Myocyte (in vitro differentiated cells): ENCODE measurements at places on chromosomes 7 and 10.

- DNase-seq = peak; percentile 30
Observed at GRCh38 chr10:22550732-22551131, 163.6 kb downstream of the PIP4K2A start.

- DNase-seq = no peak
Observed at GRCh38 chr7:75567948-75568595, 76.0 kb downstream of the SPDYE5 start.

DNA sequence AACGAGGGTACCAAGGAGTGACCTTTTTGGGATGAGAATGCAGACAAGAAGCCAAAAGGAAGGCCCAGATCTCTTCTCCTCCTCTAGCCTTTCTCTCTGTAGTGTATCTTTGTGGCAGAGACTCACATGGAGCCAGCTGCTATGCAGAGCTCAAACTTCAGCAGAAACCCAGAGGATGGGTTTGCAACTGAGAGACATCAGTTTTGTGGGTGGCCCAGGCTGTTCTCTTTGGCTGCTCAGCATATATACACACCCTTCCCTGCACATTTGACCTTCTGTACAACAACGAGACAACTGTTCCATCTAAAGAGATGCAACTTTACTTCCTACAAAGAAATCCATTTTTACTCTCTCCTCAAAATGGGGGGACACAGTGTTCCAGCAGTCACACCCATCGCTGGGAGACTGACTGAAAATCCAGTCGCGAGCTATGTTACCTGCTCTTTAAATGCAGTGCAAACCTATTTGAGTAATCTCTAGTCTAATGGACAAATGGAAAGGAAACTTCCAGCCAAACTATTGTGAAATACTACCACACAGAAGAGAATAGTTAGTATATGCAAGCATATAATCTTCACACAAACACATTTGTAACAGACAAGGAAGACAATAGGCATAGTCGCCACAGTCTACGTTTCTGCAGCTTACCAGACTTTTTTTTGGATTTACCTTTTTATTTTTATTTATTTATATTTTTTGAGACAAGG is 51.2 kb downstream of the GTF2I start:
- no peak for DNase-seq

DNA sequence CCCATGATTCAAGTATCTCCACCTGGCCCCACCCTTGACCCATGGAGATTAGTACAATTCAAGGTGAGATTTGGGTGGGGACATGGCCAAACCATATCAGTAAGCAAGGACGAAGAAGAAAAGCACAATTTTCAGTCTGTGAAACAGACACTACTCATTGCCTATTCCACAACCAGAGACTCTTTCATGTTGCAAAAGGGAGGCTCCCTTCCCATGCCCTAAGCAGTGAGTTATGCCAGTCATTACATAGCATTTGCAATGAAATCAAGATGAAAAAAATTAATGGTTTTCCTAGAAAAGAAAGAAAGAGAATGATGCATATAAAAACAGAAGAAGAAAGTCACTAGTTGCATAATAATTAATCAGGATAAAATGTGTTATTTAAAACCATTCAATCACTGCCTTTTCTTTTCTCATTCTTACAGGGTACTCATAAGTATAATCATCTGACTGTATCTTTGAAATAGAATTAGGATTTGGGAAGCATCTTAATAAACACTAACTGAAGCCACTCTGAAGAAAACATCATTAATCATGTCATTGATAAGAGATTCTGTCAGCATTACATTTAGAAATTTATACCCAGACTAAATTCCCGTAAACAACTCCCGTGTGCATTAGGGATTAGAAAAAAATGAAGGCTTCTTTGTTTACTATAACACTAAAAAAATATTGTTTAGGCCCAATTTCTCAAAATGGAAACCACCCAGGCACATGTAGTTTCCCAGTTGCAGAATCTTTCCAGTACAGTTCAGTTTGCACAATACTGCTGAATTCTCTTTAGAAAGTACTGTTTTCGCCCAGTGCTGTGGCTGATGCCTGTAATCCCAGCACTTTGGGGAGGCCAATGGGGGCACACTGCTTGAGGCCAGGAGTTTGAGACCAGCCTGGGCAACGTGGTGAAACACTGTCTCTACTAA is 9.1 kb downstream of the PRPS1L1 start:
- DNase-seq = no peak

DNA sequence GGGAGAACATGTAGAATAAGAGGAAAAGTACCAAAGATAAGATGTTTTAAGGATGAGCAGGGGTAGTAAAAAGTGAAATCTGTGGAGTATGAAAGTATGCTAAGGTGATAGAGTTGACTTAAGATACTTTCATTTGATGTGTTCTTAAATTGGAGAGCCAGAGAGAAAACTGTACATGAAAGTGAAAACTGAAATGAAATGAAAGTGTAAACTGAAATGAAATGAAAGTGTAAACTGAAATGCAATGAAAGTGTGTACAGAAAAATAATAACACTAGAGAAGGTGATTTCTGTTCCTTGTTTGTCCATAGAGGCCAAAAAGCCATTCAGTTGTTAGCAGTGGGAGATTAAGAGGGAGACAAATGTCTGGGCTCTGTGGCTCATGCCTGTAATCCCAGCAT is 17.5 kb downstream of the AHR start:
- DNase-seq = no peak

GRCh38 chr7:34327681-34328080 is 330.3 kb upstream of the NPSR1 start:
- no peak for DNase-seq

DNA sequence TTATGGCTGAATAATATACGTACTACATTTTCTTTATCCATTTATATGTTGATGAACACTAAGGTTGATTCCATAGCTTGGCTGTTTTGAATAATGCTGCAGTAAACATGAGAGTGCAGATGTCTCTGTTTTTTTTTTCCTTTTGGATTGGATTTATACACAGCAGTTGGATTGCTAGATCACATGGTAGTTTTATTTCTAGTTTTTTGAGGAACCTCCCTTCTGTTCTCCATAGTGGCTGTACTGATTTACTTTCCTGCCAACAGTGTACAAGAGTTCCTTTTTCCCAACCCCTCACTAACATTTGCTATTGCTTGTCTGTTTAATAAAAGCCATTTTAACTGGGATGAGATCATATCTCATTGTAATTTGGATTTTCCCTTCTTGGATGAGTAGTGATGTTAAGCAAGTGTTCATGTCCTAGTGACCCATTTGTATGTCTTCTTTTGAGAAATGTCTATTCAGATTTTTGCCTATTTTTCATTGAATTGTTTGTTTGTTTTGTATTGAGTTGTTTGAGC is 36.0 kb downstream of the ABCA13 start:
- no peak for DNase-seq

DNA sequence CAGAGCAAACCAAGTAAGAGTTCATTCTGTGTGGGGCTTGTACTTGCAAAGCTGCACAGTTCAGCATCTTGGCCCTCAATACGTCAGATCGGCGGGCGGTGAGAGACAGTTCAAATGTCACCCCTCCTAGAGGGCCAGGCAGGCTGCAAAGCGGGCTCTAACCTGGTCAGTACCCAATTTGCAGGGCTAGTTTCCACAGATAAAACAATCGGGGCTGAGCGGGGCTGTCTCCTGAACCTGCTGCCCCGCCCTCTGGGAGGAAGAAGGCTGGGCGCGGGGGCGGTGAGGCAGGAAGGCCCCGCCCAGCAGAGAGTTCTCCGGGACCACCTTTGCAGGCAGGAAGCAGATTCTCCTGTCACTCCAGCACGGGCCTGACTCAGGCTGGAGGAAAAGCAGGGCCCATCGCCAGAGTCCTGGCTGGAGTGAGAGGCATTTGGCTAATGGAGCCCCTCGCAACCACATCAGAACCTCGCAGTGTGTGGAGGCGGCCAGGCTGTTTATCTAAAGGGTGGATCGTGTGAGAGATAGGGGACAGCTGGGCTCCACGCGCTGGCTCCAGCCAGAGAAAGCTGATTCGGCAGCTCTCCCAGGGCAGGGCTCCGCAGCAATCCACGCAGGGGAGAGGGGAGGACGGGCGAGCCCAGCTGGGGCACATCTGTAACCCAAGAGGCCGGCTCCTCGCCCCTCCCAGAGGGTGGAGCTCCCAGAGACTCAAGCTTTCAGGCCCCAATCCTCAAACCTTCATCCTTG is 83.1 kb downstream of the SH3PXD2A start:
- peak; percentile 97 for DNase-seq

- DNase-seq = no peak
Observed at GRCh38 chr10:1546431-1547110, 190.8 kb downstream of the ADARB2 start.

GRCh38 chr7:126818393-126819196 is 434.1 kb downstream of the GRM8 start:
- DNase-seq = no peak

GRCh38 chr7:6398943-6399342 is 48.8 kb downstream of the DAGLB start:
- no peak for DNase-seq

DNA sequence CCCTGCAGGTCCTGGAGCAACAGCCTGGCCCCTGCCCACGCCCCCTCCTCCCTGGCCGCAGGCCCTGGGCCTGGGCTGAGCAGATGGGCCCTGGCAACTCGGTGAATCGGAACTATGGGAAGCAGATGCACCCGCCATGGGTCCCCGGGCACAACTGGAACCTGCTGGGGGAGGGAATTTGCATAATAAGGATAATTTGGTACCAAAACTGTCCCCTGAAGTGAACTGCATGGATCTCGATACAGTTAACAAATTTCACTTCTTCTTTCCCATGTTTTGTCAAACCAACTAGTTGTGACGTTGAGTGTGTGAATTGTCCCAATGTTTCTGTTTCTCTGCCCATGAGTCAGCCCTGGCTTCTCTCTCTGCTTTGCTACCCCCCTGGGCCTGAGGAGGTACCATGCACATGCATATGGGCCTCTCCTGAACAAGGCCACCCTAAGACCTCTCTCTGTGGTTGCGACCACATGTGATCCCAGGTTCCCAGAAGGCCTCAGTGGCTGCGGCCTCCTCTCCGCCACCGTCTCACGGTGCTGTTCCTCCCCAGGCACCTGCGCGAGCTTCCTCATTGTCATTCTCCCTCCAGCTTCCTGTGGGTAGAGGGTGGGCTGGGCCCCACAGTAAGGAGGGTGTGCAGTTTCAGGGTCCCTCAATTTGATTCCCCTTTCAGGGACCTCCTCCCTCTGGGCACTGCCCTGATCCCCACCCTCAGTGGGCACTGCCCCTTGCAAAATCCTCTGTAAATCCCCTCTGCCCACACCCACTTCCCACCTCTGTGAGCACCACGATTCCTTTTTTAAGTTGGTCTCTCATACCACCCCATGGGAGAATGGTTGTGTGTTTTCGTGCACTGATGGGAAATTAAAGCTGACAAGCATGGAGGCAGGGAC is 40.0 kb downstream of the FIGNL1 start:
- DNase-seq = no peak

- DNase-seq = peak; percentile 49
Observed at GRCh38 chr10:113663142-113663541, 699 bp downstream of the NRAP start.

DNA sequence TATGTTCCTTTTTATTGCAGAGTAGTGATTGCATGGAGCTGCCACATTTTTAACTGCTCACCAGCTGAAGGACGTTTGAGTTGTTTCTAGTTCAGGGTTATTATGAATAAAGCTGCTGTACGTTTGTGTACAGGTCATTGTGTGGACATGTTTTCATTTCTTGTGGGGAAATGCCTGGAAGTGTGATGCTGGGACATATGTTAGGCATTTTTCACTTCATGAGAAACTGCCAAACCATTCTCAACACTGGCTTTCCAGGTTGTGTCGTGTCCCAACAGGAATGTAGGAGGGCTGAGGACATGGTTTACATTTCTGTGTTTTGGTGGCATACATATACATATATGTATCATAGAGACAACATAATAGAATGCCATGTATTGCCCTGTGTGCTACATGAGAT is 73.0 kb downstream of the NEURL1 start:
- DNase-seq = no peak

GRCh38 chr10:5752301-5752871 is 60.8 kb downstream of the GDI2 start:
- DNase-seq = no peak

DNA sequence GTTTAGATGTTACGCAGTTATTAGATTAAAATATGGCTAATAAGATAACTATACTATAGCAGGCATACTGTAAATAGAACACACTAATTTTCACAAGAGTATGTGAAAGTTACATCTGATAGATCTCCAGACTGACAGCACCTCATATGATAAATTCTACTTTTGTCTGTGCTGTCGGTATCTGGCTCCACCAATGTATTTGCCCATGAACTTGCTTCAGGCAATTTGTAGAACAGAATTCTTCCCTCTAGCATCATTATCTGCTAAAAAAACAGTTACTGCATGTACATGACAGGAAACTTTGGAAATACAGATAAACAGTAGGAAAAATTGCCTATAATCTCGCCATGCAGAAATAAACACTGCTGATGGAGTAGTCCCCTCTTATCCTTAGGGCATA is 137.7 kb downstream of the WNT2 start:
- no peak for DNase-seq

- DNase-seq = no peak
Observed at GRCh38 chr7:107076781-107077698, 32.5 kb downstream of the PRKAR2B start.

GRCh38 chr7:143385891-143386781 is 5.0 kb downstream of the ZYX start:
- DNase-seq = no peak

GRCh38 chr10:43200538-43201390 is 62.5 kb downstream of the CSGALNACT2 start:
- DNase-seq = no peak

GRCh38 chr7:4883033-4883371 is 514 bp downstream of the RADIL start:
- DNase-seq = no peak

- DNase-seq = no peak
Observed at GRCh38 chr10:118721539-118721876, 33.3 kb downstream of the CACUL1 start.

- DNase-seq = no peak
Observed at GRCh38 chr7:111098011-111098925, 7.3 kb downstream of the LRRN3 start.

GRCh38 chr10:114046087-114046458 is 2.4 kb downstream of the ADRB1 start:
- no peak for DNase-seq

DNA sequence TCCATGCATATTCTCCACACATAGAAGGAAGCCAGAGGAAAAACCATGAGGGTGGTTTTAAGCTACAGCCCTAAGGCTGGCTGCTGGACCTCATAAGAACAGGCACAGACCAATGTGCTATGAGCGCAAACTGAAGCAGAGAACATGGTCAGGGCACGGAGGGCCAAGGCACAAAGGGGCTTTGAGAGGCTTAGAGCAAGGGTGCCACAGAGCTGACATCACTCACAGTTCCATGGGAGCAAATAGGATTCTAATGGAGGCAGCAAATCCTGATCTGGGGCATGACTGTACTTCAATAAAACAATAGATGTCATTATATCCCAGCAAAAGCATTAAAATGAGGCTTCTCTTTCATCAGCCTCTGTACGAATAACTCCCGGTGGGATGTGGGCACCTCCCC is 162.4 kb downstream of the COBL start:
- DNase-seq = no peak

DNA sequence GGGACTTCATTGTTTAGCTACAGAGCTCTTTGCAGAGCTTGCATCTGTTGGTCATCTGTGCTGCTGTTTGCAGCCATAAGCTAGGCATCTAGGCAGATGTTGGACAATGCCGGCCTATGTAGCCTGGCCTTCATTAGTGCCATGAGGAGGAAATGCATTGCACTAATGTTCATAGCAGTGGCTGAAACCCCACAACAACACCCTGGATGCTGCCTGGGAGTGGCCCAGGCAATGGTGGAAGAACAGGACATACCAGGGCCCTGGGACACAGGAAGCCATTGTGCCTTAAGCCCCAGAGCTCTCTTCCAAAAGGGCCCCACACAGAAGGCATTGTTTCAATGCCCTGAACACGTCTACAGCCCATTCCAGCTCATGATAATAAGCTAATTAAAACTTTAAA is 131.5 kb upstream of the LYZL1 start:
- DNase-seq = no peak
